ENCODE measurements at places on chromosomes 4 and X. TPM values are rescaled to one million over a fixed set of nuclear protein-coding genes. Genes with fewer than 3 reads are reported as not detected.

The SH3D19 gene
- not detected for total RNA-seq

The GPR173 gene
- 0.12 TPM for total RNA-seq

The ZNF595 gene
- 4.6 TPM for total RNA-seq

The HCFC1 gene
- total RNA-seq: 67.1 TPM

The AFAP1 gene
- total RNA-seq: 13.1 TPM

The YY2 gene
- 1.3 TPM for total RNA-seq

The MFAP3L gene
- 1.6 TPM for total RNA-seq

The MTNR1A gene
- total RNA-seq: not detected

The PDE6B gene
- 21.7 TPM for total RNA-seq

The REPS2 gene
- 0.66 TPM for total RNA-seq

The NSD2 gene
- total RNA-seq: 48.3 TPM

The SHOX gene
- not detected for total RNA-seq

The DMRTC1B gene
- total RNA-seq: 0.88 TPM

The CT45A2 gene
- total RNA-seq: not detected

The AKAP17A gene
- total RNA-seq: 155 TPM

- H3K27ac ChIP-seq: no peak overlapping the region
- H3K27me3 ChIP-seq: no peaks in the 10 kb centered on the region
- DNase-seq: no peak
- H3K4me1 ChIP-seq: no peaks in the 10 kb centered on the region
Measured at GRCh38 chr4:139484783-139485311, 30.9 kb downstream of the RAB33B start.

DNA sequence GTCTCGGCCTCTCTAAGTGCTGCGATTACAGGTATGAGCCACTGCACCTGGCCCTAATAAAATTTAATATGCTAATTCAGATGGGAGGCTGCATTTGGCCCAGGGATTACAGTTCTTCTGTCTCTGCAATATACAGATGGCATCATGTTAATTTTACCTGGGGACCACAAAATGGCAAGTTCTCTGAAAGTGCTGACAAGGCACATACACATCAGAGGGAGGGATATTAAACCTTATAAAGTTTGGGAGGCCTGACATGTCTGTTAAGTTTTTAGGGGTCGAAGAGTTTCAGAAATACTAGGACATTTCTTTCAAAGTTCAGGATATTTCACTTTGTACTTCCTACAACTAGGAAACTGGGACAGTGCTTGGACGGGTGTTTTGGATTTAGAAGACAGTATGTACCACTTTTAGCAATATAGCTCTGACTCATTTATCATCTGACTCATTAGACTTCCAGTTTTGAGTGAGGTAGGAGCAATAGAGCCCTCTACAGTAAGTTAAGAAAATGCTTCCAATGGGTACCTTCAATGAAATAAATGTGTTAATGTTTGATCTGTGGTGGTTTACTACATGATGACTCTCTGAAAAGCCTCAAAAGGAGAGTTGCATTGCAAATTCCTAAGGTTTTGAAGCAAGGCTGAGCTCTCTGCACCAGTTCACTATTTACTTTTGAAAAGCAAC is 981.0 kb upstream of the HS3ST1 start:
- no peaks in the 10 kb centered on the region for H3K36me3 ChIP-seq
- H3K27ac ChIP-seq: no peak overlapping the region
- no peak for DNase-seq
- H3K4me1 ChIP-seq: no peaks in the 10 kb centered on the region

- DNase-seq: no peak
- no peaks in the 10 kb centered on the region for H3K27me3 ChIP-seq
- H3K4me1 ChIP-seq: no peaks in the 10 kb centered on the region
- no peak overlapping the region for H3K27ac ChIP-seq
Measured at GRCh38 chrX:15465347-15465746, 27.8 kb downstream of the PIR start.

DNA sequence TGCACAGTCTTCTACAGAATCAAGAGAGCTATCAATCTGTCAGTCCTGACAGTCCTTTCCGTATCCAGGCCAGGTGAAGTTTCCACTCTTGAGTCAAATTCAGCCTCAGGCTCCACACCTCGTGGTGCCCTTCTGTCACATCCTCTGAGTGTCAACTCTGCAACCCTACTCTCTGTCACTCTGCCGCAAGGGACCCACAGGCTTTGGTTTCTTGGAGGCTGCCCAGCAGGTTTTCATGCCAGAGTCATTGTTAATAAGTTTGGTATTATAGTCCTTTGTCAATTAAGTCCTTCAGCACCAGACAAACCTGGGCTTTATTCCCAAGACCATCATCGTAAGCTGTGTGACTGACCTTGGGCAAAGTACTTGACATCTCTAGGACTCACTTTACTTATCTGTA is 83.4 kb upstream of the KLHL13 start:
- no peaks in the 10 kb centered on the region for H3K4me1 ChIP-seq
- no peak overlapping the region for H3K27ac ChIP-seq
- no peak overlapping the region for H3K4me3 ChIP-seq

- H3K4me3 ChIP-seq: no peak overlapping the region
- H3K4me1 ChIP-seq: no peaks in the 10 kb centered on the region
- no peaks in the 10 kb centered on the region for H3K36me3 ChIP-seq
Measured at GRCh38 chr4:141730805-141731204, 94.4 kb downstream of the IL15 start.

DNA sequence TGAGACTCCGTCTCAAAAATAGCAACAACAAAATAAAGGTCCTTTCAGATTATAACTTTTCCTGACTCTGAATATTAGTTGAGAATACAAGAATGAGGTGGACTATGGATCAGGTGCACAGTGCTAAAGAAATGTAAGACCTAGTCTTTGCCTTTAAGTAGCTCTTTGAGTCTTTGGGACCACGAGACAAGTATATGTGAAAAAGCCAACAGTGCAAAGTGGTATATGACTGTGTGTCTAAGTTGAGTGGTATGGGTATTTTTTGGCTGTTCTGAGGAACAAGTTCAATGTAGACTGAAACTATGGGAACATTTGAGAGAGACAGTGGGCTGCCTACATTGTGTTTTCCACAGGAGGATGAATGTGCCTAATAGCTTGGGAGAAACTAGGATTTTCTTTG is 2.8 kb downstream of the GAB1 start:
- H3K36me3 ChIP-seq: no peaks in the 10 kb centered on the region
- H3K4me3 ChIP-seq: no peak overlapping the region
- no peak for DNase-seq
- H3K4me1 ChIP-seq: no peaks in the 10 kb centered on the region
- H3K27me3 ChIP-seq: no peaks in the 10 kb centered on the region

- no peaks in the 10 kb centered on the region for H3K36me3 ChIP-seq
- H3K4me1 ChIP-seq: peaks cover 17% of the 10 kb centered on the region
- H3K27me3 ChIP-seq: no peaks in the 10 kb centered on the region
- peak overlapping the region; percentile 12 for H3K27ac ChIP-seq
- no peak for DNase-seq
Measured at GRCh38 chrX:118353081-118353850, 7.4 kb downstream of the WDR44 start.

- no peaks in the 10 kb centered on the region for H3K36me3 ChIP-seq
- H3K4me3 ChIP-seq: no peak overlapping the region
- DNase-seq: no peak
- peaks cover 8% of the 10 kb centered on the region for H3K27me3 ChIP-seq
Measured at GRCh38 chr4:169295822-169296221, 25.1 kb upstream of the SH3RF1 start.

DNA sequence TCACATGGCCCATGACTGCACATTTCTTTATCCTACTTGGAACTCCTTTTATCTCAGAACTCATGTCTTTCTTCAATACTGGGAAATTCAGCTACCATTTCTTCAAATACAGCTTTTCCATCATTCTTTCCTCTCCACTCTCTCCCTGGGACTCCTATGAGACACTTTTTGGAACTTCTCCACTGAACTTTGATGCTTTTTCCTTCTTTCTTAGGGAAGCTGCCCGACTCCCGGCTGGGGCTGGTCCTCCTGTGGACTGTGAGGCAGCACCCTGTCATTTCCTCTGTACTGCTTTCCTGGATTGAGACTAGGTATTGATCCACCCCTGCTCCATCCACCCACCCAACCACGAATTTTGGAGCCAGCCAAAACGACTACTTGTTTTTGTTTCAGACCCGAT is 40.0 kb downstream of the ZFYVE28 start:
- DNase-seq: no peak
- H3K4me3 ChIP-seq: no peak overlapping the region
- H3K4me1 ChIP-seq: no peaks in the 10 kb centered on the region
- H3K36me3 ChIP-seq: no peaks in the 10 kb centered on the region
- H3K27ac ChIP-seq: no peak overlapping the region
- no peaks in the 10 kb centered on the region for H3K27me3 ChIP-seq

DNA sequence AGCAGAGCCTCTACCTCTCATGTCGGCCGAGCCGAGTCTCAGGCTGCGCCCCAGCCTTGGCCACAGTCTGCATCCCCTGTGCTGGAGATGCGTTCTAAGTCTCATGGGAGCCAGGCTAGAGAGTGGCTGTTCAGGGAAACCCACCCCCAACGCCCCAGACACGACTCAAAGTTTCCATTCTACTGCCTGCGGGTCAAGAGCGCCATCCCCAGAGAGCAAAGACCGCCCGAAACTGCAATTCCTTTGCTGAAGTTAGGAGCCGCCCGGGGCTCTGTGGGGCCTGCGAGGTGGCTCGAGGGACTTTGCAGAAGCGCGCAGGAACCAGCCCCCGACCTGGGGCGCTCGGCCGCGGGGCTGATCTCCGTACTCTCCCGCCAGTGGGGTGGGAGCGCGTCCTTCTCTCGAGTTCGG is 10.0 kb upstream of the ELF4 start:
- peak overlapping the region; percentile 30 for H3K4me3 ChIP-seq
- no peak for DNase-seq
- peaks cover 2% of the 10 kb centered on the region for H3K36me3 ChIP-seq

GRCh38 chr4:164924670-164925238 is 47.8 kb downstream of the APELA start:
- no peak for DNase-seq
- H3K27ac ChIP-seq: no peak overlapping the region
- H3K27me3 ChIP-seq: no peaks in the 10 kb centered on the region
- no peaks in the 10 kb centered on the region for H3K4me1 ChIP-seq

GRCh38 chr4:86530183-86530582 is 63.9 kb upstream of the PTPN13 start:
- DNase-seq: no peak
- H3K4me3 ChIP-seq: no peak overlapping the region
- no peaks in the 10 kb centered on the region for H3K4me1 ChIP-seq
- H3K27me3 ChIP-seq: no peaks in the 10 kb centered on the region
- no peaks in the 10 kb centered on the region for H3K36me3 ChIP-seq

DNA sequence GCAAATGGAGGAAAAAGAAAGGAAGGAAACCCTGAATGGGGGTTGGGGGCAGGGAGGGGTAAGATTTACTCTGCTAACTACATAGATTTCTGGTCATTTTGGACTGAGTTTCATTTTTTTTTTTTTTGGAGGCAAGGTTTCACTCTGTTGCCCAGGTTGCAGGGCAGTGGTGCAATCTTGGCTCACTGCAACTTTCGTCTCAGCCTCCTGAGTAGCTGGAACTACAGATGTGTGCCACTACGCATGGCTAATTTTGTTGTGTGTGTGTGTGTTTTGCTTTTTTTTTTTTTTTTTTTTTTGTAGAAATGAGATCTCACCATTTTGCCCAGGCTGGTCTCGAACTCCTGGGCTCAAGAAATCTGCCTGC is 223.5 kb downstream of the APBB2 start:
- no peaks in the 10 kb centered on the region for H3K4me1 ChIP-seq
- H3K27ac ChIP-seq: no peak overlapping the region
- H3K36me3 ChIP-seq: no peaks in the 10 kb centered on the region
- no peak overlapping the region for H3K4me3 ChIP-seq

GRCh38 chr4:86512631-86513030 is 81.5 kb upstream of the PTPN13 start:
- DNase-seq: no peak
- H3K4me3 ChIP-seq: no peak overlapping the region
- no peak overlapping the region for H3K27ac ChIP-seq
- H3K36me3 ChIP-seq: no peaks in the 10 kb centered on the region
- no peaks in the 10 kb centered on the region for H3K4me1 ChIP-seq
- no peaks in the 10 kb centered on the region for H3K27me3 ChIP-seq

DNA sequence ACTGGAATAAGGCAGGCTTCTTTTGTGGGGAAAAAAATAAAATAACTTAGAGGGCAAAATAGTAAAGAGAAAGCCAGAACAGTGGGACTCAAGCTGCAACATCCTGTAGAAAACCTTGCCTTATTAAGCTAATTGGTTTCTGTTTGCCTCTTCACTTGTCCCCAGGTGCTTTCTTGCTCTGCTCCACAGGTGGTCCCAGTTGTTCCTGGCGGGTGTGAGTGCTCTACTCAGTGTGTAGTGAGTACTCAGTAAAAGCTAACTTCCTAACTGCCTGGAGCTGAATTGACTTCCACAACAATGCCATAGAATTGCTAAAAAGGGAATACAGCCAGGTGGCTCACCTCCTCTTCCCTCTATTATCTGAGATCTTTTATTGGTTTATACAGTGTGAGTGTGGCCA is 930.2 kb downstream of the C4orf33 start:
- no peak for DNase-seq
- no peaks in the 10 kb centered on the region for H3K4me1 ChIP-seq
- no peak overlapping the region for H3K27ac ChIP-seq

- no peak for DNase-seq
- H3K27ac ChIP-seq: no peak overlapping the region
- H3K27me3 ChIP-seq: no peaks in the 10 kb centered on the region
- no peaks in the 10 kb centered on the region for H3K4me1 ChIP-seq
- H3K36me3 ChIP-seq: no peaks in the 10 kb centered on the region
Measured at GRCh38 chr4:71300964-71301363, 37.9 kb upstream of the SLC4A4 start.

- no peak for DNase-seq
- H3K4me1 ChIP-seq: no peaks in the 10 kb centered on the region
- no peaks in the 10 kb centered on the region for H3K36me3 ChIP-seq
- H3K27me3 ChIP-seq: no peaks in the 10 kb centered on the region
- no peak overlapping the region for H3K4me3 ChIP-seq
Measured at GRCh38 chrX:29348288-29348687, 761.0 kb downstream of the IL1RAPL1 start.

DNA sequence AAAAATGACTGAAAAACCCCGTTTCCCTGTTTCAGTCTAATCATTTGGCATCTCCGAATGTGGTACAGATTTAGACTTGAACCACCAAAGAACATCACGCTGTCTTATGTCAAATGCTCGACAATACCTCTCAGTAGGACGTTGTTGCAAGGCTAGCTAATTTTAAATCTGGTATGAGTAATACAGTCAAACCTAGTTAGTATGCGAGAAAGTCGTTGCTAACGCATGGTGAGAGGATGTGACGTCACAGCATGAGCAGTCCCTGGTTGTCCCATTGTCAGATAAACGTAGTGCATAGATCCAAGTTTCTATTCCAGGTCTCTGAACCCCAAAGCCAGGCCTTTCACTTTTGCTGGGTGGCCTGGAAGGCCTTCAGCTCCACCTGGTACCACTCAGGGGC is 44.7 kb downstream of the SETD7 start:
- DNase-seq: no peak
- H3K4me3 ChIP-seq: no peak overlapping the region
- H3K27ac ChIP-seq: no peak overlapping the region

- H3K4me1 ChIP-seq: no peaks in the 10 kb centered on the region
- H3K27me3 ChIP-seq: no peaks in the 10 kb centered on the region
- H3K27ac ChIP-seq: no peak overlapping the region
- no peaks in the 10 kb centered on the region for H3K36me3 ChIP-seq
- no peak overlapping the region for H3K4me3 ChIP-seq
Measured at GRCh38 chrX:87299563-87300160, 217.9 kb upstream of the KLHL4 start.

GRCh38 chrX:66074920-66075879 is 35.3 kb upstream of the VSIG4 start:
- DNase-seq: peak; percentile 10
- H3K4me1 ChIP-seq: peaks cover 6% of the 10 kb centered on the region
- peak overlapping the region; percentile 69 for H3K27ac ChIP-seq
- peak overlapping the region; percentile 44 for H3K4me3 ChIP-seq

Data from T-cell (primary cell).